ENCODE measurements at places on chromosomes 16 and 17.

GRCh38 chr16:66927918-66928649, 2.7 kb upstream of the RRAD start:
- no peak for DNase-seq

DNA sequence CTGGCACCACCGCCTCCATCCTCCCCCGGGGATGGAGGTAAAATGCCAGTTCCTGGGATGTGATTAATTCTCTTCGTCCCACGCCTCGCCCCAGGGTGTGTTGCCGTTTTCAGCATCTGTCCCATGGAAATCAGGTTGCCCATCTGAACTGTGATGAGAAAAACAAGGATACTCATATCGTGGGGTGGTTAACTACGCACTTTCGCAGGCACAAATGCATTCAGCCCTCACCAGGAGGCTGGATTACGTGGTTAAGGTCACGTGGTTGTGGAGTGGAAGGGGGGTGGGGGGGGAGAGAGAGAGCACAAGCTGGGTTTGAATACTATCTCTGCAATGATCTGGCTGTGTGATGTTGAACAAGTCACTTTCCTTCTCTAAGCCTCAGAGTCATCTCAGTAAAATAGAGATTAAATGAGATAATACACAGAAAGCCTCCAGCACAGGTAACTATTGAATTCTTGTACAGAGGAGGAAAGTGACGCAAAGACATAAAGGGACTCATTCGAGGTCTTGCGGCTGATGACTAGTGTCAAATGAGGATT, 74.7 kb downstream of the BMERB1 start:
- peak; percentile 88 for DNase-seq

- DNase-seq = no peak
Measured at GRCh38 chr16:74888232-74888862, 96.6 kb downstream of the WDR59 start.

DNA sequence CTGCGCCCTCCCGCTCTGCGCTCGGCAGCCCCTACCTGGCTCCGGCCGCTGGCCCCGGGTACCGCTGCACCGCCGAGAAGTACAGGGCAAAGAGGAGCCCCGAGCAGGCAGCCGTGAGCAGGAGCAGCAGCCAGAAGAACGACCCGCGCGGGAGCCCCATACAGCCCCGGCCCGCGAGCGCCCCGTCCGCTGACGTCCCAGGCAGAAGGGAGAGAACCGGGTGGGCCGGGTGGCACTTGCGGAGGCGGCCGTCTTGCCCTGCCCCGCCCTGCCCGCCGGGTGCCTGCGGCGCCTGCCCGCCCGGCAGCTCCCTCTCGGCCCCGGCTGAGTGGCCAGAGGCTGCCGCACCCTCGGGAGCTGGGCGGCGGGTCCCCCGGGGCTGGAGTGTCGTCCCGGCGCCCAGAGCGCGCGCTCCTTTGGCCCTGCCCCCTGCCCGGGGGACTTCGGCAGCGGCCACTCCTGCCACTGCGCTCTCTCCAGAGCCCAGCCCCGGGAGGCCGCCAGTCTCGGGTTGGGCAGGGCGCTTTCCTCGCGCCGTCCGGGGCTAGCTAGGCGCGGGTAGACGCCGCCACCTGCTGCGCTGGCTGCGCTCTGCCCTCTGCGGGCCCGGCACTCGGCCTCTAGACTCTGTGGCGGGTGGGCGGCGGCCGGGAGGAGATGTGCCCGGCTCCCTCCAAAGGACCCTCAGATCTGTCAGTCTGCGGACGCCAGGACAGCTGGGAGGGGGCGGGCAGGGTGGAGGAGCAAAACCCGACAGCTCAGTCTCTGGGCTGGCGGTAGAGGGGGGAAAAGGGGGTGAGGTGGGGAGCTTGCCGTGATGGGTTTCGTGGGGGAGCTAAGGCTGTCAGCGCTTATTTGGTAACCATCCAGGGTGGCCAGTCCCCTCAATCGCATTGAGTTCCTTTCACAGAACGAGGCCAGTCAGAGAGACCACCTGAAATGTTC, at the start of gene ST6GALNAC2:
TSS of gene ST6GALNAC2 (minus strand) at position 212 of the 945 bp plus-strand sequence. CDS start at position 160, 52 bp downstream.
- peak; percentile 75 for DNase-seq

DNA sequence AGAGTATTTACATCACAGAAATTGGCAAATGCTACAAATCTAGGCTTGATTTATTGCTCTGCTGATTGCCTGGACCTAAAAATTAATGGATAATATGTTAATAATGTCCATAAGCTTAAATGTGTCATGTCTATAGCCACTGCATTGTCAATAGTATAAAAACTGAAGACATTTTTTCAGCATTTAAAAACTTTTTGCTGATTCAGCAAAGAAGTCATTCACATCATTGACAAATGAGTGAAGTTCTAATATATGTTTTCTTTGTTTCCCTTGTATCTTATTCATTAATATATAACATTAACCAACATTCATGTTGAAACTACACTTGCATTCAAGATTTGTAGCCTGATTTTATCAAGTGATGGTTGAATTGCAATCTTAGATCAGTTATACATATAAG, 214.7 kb upstream of the XYLT1 start:
- DNase-seq = no peak

GRCh38 chr17:78940708-78941107, 15.5 kb upstream of the TIMP2 start:
- DNase-seq = no peak

- DNase-seq = no peak
Measured at GRCh38 chr16:55203570-55203969, 120.4 kb upstream of the IRX6 start.

DNA sequence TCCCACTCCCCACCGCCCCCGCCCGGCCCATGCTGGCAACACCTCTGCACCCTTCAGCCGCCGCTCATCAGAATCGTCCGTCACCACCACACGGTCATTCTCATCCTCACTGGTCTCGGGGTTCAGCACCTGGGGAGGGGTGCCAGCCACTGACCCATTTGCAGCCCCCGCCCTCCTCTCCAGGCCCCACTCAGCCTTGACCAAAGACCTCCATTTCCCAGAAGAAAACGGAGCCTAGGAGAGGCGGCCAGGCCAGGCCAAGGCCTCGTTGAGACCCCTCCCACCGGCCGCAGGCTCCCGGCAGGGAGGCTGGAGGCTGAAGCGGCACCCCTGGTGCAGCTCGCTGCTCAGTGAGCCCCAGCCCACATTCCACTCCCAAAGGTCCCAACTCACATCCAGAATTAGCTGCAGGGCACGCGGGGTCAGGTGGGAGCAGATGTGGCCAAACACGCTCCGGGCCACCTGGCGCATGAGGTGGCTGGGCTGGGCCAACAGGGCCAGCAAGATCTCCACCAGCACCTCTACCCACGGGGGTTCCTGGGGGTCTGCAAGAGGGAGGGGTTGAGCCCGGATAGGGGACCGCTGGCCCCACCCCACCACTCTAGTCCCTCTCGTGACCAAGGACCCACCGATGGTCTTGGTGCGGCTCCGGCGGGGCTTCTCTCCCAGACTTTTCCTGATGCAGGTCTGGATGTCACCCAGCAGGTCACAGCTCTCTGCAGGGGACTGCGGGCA, 9.8 kb downstream of the MYBBP1A start:
- DNase-seq = no peak

GRCh38 chr16:3145660-3146059, 10.8 kb downstream of the ZNF213 start:
- DNase-seq = peak; percentile 66

- DNase-seq = no peak
Measured at GRCh38 chr17:50647187-50647586, 12.5 kb downstream of the ABCC3 start.

DNA sequence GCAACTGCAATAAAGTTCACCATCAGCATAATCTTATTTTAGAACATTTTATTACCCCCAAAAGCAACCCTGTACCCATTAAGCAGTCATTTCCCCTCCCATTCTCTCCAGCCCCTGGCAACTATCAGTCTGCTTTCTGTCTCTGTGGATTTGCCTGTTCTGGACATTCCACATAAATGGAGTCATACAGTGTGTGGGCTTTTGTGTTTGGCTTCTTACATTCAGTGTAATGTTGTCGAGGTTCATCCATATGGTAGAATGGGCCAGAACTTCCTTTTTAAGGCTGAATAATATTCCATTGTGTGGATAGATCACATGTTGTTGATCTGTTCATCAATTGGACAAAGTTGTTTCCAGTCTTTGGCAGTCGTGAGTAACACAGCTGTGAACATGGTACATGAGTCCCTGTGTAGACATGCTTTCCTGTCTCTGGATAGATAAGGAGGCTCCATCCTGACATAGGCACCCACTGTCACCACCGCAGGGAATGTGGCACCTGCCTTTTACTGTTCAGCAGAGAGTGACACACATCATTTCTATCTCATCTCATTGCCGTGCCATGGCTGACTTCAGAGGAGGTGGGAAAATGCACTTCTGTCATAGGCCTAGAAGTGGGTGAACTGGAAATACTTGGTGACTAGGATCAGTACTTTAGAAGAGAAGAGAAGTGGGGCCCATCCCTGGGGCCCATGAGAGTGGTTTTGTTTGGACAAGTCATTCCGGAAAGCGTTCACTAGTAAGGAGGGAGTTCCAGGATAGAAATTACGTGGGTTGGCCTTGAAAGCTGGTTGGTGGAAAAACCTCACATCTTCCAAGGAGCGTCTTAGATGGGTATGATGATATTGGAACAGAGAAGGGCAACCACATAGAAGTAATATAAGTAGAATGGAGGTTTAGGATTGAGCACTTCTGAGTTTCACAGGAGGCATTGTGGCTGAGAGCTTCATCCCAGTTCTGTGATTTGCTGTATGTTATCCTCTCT, 25.8 kb downstream of the EPN2 start:
- no peak for DNase-seq

GRCh38 chr17:20999044-20999573, 43.7 kb downstream of the USP22 start:
- DNase-seq = peak; percentile 65

- peak; percentile 29 for DNase-seq
Measured at GRCh38 chr17:31472137-31472536, 80.7 kb downstream of the RAB11FIP4 start.

GRCh38 chr17:82434216-82434565, 15.8 kb upstream of the OGFOD3 start:
- DNase-seq = no peak

GRCh38 chr16:87201052-87201451, 116.1 kb downstream of the C16orf95 start:
- DNase-seq = no peak

GRCh38 chr17:7549401-7550055, 670 bp downstream of the TNFSF12 start:
- no peak for DNase-seq

DNA sequence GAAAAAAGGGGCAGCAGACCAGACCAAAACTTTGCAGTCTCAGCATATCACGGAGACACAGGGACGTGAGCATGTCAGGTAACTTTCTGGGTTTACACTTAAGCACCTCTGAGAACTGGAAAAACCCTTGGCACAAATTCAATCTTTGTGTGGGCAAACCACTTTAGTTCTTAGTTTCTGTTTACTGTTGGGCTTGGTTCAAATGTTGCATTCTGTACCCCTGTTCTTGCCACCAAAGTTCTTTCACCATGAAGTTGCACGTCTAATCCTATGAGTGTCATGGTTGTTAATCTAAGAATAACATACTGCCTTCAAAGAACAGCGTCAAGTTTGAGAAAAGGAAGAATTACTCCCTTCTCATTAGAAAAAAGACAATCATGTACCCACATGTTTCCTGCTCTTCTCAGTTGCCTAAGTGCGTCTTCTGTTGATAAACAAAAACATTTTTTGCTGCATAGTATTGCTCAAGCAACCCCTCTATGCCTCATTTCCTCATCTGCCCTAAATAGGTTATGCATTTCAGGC, 11.6 kb downstream of the KRT33A start:
- no peak for DNase-seq

GRCh38 chr16:69150146-69150865, 17.9 kb downstream of the UTP4 start:
- peak; percentile 53 for DNase-seq

GRCh38 chr16:51637770-51638094, 486.7 kb upstream of the SALL1 start:
- DNase-seq = no peak

- DNase-seq = no peak
Measured at GRCh38 chr17:17091276-17091675, 49.0 kb downstream of the MPRIP start.

DNA sequence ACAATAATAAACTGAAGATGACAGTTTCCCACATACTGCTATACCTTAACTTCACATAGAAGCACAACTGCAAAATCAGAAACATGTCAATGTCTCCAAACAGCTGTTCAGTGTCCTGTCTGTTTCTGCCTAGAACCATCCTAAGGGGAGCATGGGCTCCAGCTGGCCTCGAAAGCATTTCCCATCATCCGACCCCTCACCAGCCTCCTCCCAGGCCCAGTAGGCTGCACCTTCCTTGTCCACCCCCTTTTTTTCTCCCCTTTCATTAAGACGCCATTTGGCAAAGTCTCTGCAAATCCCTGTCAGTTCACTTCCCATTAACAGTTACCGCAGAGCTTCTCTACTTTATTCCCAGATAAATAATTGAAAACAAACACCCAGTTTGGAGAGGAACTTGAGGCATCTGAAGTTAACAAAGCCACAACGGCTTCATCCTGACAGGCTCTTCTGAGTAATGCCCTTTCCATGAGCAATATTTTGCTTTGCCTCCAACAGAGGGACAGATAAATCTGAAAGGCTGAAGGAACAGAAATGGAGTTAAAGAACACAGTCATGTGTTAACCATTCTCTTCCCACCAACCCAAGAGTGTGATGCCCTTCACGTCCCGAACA, 65.3 kb downstream of the SLC39A11 start:
- no peak for DNase-seq

DNA sequence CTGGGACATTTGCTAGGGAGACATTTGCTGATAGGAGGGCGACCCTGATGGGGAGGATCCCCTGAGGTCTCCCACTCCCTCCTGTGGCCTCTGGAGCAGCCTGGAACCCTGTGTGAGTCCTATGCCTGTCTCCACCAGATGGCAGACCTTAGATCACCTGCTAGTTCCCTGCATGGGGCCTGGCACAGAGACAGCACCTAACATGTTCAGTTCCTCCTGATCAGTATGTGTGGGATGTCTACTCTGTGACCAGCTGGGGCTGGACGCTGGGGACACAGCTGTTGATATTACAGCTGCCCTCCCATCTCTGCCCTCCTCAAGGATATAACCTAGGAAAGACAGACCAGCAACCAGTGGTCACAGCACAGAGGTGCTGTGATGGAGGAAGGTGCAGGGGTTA, 1.1 kb upstream of the ADCY7 start:
- no peak for DNase-seq

- DNase-seq = no peak
Measured at GRCh38 chr17:10458701-10459100, 10.7 kb downstream of the MYH4 start.

DNA sequence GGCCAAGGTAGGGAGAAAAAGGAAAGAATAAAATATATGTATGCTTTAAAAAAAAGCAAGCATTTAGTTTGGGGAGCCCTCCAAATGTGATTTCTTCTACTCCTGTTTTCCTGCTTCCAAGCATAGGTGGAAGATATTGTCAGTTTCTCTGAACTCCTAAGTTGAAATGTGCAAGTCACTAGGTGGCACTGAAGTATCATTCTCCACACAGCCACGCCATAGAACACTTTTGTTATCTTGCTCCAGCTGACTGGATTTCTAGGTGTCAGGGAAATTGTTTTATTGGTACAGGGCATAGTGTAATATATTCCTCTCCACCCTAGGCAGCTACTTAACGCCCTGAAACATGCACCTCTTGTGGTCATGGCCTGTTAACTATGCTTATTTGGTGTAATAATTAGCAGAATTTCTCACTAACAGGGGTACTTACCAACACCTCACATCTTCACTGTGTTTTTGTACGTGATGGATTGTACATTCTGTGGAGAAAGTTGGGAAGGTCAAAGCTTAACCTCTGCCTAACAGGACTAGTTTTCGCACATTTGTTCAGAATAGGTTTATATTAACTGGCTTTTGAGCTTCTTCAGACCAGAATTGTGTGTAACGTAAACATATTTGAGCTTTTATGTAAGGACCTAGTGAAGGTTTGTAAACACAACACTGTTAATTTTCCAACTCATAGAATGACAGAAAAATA, 69.3 kb downstream of the FTO start:
- DNase-seq = no peak

- DNase-seq = no peak
Measured at GRCh38 chr16:89393738-89394406, 96.5 kb downstream of the ANKRD11 start.

Data from posterior cingulate gyrus (tissue), 11 donors.